ENCODE measurements at places on chromosomes 5 and 9.

DNA sequence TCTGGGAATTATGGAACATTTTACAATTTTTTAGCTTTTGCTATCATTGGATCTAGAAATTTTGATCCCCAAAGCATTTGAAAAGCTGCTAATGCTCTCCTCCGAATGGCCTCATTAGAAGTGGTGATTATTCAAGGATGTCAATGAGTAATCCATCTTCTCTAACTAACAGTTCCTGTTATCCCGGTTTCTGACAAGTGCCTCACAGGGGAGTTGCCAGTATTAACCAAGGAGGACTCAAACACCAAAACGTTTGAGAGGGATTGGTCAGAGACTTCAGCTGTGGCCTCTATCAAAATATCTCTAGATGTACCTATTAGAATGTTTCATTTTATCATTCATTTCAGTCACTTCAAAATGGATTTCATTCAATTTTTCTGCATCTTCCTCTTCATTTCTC lies 208.3 kb upstream of the ITGA1 start:
- DNase-seq = no peak

DNA sequence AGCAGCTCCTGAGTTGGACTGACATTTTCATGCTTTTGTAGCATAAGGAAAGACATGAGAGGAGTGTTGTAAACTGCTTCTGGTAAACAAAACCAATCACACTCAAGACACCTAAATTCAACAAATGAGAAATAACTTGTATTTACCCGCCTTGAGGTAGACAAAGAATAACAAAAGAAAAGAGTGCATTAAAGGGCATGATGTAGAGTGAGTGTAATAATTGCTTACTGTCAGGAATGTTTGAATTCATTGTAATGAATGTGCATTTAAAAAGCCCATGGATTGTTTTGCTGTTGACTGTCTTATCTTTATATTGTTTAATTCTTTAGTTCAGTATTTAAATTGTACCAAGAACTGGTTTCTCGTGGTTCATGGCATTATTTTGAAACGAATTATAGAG lies 61.8 kb downstream of the KDM4C start:
- no peak for DNase-seq

DNA sequence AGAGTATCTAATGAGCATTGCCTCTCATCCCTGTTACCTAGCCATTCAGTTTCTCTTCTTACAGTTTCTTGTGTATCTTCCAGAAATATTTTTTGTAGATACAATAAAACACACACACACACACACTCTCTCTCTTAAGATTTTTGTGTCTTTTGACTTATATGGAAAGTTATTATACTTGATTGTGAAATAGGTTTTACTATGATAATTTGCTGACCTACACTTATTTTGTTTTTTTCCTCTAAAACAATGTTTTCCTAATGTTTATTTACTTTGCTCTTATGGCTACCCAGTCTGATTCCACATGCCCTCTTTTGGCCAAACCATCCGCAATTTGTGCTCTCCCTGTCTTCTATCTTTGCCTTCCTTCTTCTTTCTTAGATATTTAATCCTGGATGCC lies 25.3 kb downstream of the LRRTM2 start:
- no peak for DNase-seq

- no peak for DNase-seq
These were observed 111.3 kb upstream of the SAP30L start for GRCh38 chr5:154334406-154335064.

DNA sequence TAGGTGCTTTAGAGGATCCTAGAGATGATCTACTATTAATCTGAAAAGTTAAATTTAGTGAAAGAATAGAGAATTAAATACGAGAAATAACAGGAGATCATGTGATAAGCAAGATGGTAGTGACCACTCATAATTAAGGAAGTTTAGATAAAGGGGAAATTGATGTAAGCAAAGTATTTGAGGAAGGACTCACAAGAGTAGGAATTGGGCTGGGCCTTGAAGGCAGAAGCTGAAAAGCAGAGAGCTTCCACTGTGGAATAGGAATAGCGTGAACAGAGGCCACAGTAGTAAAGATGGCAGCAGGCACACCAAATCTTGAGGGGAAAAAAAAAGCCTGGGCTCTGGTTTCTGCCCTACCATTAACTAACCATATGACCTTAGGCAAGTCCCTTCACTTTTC lies 38.0 kb downstream of the KIF24 start:
- DNase-seq = no peak

GRCh38 chr5:10949856-10950630 lies 189.0 kb upstream of the DAP start:
- DNase-seq = no peak

DNA sequence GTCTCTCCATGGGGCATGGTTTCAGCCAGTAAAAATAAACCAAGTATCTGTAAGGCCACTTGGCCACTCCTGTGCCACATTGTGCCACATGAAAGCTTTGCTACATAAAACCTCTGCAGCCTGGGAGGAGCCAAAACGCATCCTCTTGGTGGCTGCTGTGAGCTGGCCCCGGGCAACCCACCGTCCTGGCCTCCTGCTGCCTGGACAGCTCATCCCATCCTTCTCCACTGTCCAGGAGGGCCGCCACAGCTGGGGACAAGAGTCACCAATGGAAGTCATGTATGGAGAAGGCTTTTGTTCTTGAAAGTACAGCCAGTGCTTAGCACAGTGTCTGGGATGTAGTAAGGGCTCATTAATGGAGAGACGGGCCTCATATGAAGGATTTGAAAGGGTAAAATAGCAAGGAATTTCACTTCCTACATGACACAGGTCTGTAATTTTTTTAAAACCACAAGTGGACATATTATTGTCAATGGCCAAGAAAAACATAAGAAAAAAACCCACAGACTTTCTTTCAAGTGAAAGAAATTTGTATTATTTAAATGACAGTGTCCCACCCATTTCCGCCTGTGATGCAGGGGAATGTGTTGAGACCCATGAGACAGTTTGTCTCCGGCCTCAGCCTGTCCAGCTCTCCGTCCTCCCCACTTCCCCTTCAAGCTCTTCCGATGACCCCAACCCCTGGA lies 6.6 kb downstream of the PTGES start:
- no peak for DNase-seq
